ENCODE measurements at places on chromosomes 11 and 22.
A peak's percentile ranks its signal among the peaks of the same experiment; 100 is the strongest.

DNA sequence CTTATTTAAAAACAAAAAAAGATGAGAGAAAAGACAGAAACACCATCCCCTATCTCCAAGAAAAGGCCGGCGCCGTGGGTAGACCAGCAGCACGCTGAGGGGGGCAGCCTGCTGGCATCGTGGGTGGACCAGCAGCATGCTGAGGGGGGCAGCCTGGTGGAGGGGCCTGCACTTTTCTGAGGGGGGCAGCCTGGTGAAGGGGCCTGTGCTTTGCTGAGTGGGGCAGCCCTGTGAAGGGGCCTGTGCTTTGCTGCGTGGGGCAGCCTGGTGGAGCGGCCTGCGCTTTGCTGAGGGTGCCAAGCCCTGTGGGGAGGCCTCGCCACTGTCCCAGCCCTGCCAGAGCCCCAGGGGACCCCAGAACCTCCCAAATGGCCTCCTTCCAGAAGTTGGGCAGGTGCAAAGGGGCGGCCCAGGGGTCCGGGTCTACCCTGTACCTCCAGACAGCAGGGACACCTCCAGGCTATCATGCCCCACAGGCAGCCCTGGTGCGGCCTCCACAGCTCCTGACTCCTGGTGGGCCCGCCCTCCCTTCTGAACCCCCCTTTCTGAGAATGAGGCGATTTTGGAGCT, 1185.7 kb downstream of the BRD1 start:
- no peak for DNase-seq

GRCh38 chr11:103744496-103745153, 291.8 kb upstream of the DDI1 start:
- DNase-seq, result no peak

- no peak for DNase-seq
Measured at GRCh38 chr22:41876275-41876674, 38.6 kb downstream of the SHISA8 start.

DNA sequence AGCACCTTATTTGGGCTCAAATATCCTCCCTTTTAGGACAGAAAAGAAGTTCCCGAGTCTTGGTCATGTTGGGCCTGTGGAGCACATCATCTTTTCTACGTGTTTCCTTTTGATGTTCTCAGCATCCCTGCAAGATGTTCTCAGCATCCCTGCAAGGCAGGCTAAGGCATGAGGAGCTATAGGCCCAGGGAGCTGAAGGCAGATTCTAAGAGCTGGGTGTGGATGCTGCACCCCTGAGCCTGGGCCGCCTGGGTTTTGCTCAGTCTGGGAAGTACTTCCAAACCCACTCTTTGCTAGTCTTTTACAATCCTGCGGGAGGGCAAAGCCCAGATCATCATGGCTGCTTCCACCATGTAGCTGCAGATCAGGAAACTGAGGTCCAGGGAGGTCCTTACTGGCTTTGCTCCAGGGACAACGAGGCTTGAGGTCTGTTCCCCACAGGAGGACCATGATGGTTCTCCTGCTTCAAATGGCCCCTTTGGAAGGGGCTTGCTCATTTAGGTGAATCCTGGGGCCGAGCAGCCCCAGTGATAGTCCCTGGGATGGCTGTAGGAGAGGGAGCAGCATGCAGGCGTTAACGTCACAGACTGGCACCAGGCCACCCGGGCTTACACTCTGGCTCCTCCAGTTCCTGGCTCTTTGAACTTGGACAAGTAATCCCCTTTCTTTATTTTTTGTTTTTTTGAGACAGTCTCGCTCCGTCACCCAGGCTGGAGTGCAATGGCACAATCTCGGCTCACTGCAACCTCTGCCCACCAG, 10.6 kb downstream of the LRRC75B start:
- DNase-seq, result no peak

GRCh38 chr22:49694462-49695260, 133.0 kb downstream of the BRD1 start:
- no peak for DNase-seq

- DNase-seq, result no peak
Measured at GRCh38 chr11:133951327-133952198, 5.2 kb downstream of the IGSF9B start.

DNA sequence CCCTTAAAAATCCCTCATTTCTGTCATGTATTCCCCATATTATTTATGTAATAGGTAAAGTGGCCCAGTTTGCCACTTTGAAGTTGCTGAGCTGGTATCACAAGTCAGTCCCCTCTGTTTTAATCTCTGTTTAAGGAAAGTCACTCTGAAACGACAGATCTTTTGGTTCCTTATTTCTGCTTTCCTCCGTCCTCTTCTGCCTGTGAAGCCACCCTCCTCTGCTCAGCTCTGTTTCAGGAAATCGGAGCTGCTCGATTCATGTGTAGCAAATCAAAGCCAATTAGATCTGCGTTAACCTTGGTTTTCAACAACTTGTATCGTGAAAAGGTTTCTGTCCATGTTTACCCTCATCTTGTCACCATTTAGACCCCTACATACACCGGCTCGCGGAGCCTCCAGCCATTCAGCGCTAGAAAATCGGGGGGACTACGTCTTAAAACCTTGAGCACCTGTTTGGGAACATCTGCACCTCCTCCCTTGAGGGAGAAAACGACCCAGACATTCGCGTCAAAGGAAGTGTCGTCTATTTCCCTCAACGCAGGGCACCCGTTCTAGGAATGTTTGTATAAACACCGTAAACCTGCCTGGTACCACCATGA, 576 bp upstream of the SC5D start:
- DNase-seq, result peak; percentile 73

All from NCI-H1105 (cell line).